ENCODE measurements at places on chromosomes 12 and 14.

DNA sequence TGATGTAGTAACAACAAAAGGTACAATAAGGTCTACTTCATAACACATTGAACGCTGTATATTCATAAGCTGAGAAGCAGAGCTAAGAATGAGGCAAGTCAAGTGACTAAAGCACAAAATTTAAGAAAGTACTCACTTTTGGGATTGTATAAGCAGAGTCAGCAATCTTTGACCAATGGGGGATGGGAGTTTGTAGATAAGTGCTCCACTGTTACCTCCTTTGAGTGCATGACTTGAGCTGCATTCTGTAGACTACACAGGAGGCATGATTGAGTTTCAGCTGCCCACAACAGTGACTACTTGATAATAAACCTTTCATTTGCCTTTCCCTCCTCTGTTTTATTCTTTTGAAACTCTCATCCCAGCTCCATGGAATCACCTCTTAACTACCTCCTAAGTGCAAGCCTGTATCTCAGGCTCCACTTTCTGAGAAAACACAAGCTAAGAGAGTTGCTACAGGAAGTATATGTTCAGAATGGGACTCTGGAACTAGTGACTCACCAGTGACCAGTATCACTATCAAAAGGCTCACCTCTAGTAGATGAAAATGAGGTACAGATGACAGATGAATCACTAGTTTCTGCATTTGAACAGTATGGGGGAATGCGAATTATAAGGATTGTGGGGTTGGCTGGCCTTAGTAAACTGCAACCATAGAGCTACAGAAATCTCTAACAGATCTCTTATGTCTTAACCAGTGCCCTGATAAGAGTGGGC is 49.2 kb downstream of the SLC35F4 start:
- DNase-seq, result no peak

DNA sequence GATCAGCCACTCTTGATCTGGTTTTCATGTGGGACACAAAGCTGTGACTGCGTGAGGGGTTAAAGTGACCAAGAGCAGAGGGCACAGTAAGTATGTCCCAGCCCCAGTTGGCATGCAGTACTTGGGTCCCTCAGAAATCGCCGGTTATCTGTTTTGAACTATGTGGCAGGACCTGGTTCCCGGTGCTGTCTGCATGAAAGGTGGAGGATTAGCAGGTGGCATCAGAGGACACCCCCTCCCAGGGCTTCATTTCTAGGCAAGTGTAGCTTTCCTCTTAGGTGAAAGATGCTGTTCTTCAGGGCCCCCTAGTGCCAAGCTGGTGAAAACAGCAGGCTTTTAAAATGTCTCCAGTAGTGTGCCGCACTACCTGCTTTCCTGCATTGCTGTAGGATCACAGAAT is 57.1 kb downstream of the ATG14 start:
- no peak for DNase-seq

DNA sequence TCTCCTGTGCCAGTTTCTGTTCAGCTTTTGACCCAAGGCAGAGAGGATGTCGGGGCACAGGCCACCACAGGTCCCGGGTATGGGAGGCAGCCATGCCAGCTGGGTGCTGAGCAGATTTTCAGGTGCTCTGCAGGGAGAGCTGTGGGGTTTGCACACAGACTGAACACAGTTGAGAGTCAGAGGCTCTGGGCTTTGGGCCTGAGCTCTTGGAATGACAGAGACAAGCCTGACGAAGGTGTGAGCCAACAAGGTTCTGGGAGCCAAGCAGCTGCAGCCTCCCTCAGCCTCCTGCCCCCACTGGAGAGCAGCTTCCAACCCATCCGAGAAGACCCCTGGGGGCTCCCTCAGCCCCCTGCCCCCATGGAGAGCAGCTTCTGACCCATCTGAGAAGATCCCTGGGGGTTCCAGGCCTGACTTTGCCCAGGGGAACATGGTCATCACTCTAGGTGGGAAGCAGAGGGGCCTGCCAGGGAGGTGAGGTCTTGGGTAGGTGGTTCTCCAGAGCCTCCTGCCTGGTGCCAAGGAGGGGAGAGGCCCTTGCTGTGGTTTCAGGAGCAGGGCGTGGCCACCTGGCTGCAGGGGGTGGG is 13.8 kb downstream of the FBRSL1 start:
- DNase-seq, result no peak

DNA sequence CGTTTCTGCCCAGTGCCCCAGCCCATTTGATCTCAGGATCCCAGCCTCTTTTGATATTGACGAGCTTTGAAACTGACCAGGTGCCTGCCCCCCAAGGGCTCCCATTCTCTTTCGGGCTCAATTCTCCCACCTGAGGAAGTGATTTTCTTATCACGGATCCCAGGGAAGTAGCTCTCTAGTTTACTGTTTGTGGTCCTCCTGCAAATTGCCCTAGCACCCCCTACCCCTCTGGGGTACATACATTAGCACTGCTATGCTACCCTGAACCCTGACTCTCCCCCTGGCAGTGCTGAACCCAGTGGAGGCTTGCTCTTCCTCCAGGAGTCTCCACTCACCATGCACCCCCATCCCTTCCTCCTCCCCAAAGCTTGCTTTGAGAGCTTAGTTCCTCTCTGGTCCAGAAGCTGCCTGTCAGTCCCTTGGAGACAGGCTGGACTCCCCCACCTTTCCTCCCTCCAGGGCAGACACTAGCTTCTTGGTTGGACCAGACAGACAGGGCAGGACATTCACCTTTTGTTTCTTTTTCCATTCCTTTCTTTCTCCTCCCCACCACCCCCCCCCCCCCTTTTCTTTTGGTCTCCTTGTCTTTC is 4.4 kb upstream of the TBX3 start:
- DNase-seq, result no peak

DNA sequence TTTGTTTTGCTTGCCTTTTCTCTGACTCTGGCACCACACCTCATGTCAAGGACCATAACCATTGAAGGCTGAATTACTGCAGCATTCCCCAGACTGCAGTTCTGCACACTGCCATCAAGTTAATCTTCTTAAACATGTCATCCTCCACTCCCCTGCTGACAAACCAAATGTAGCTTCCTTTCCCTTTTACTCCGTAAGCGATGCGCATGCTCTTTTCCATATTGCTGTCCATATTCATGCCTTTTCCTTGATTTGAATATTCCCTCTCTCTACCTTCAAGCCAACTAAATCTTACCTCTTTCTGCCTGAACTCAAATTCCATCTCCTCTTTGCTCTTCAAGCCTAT is 13.6 kb downstream of the GPX2 start:
- no peak for DNase-seq

- DNase-seq, result no peak
These were observed 49.3 kb upstream of the DIO2 start for GRCh38 chr14:80260645-80261044.

DNA sequence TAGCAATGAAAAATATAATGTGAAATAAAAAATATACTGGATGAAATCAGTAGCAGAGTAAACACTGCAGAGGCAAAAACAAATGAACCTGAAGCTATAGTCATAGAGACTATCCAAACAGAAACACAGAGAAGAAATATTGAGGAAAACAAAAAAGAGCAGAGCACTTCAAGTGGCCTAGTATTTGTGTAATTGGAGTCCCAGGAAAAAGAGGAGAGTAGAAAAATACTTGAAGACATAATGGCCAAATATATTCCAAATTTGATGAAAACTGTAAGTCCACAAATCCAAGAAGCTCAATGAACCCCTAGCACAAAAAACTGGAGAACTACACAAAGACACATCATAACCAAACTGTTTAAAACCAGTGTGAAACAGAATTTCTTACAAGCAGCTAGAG is 37.2 kb upstream of the CTDSP2 start:
- DNase-seq, result no peak

GRCh38 chr14:30333934-30334333 is 225.0 kb upstream of the G2E3 start:
- DNase-seq, result no peak

- DNase-seq, result no peak
These were observed 129.8 kb upstream of the KRR1 start for GRCh38 chr12:75641031-75641780.

DNA sequence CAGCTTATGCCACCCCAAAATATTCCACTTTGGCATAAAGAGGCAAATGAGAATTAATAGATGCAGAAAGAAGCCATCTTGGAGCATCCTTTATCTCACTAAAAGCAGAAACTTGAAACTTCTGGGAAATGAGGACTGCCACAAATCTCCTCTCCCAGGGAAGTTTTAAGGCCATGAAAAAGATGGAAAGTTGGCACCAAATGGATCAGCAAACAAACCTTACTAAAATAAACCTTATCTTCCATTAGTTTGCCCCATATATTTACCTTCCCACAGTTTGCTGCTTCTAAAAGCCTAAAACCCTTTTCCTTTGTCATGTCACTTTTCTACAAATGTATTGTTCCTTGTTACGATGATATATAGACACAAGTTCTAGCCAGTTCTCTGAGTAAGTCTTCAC is 340.0 kb upstream of the USP15 start:
- no peak for DNase-seq

DNA sequence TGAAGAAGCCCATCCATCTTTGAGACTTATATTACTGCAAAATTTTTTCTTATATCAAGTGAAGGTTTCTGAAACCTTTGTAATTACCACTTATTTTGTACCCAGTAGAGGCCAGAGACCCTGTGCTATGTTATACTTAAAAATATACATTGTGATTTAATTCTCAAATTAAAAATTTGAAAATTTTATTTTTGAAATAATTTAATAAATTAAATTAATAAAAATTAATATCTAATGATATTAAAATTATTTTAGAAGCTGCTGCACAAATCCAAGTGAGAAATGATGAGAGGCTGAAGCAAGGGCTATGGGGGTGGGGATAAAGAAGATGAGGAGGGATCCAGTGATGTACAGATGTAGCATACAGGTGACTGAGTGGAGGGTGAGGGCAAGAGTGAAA is 258.8 kb downstream of the APAF1 start:
- no peak for DNase-seq

GRCh38 chr14:103512701-103513611 is 9.7 kb downstream of the CKB start:
- DNase-seq, result no peak

GRCh38 chr14:74649673-74650072 is 37.6 kb upstream of the LTBP2 start:
- DNase-seq, result no peak

DNA sequence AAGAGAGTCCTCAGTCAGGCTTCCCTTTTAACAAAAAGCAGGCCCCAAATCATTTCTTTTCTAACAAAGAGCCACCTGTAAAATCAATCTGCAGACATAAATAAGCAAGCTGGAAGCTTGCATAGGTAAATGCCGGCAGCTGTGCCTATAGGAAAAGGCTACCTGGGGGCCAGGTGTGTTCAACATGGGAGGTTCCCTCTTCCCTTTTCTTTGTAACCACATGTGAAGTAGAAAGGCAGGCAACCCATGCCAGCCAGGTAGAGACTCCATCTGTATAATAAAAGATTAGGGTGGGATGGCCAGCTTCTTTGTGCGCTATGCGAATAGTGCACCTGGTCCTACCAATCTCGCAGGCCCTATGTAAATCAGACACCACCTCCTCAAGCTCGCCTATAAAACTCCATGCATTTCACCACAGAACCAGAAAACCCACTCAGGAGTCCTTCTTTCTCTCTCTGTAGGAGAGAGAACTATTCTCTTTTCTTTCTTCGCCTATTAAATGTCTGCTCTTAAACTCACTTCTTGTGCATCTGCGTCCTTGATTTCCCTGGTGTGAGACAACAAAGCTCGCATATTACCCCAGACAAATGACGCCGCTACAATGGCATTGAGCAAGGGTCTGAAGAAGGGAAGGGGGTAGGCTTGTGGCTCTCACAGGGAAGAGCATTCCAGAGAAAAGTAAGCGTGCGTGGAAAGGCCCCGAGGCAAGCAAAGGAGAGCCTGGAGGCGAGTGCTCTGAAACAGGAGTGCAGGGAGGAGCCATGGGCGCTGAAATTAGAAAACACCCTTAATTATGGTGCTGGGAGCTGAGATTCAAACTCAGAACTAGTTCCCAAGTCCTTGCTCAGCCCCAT is 67.2 kb downstream of the TTC9 start:
- no peak for DNase-seq
